ENCODE measurements at places on chromosomes 4 and X. TPM values are rescaled to one million over a fixed set of nuclear protein-coding genes. Genes with fewer than 3 reads are reported as not detected.

Gene RAB39B
- total RNA-seq = 0.38 TPM

Gene VMA21
- 41.4 TPM for total RNA-seq

Gene FGF13
- total RNA-seq = 68.0 TPM

Gene CHRDL1
- total RNA-seq = 8.4 TPM

Gene MAGEC1
- total RNA-seq = not detected

Gene WFS1
- 9.3 TPM for total RNA-seq

Gene ARX
- total RNA-seq = 0.10 TPM

Gene CFP
- 0.90 TPM for total RNA-seq

DNA sequence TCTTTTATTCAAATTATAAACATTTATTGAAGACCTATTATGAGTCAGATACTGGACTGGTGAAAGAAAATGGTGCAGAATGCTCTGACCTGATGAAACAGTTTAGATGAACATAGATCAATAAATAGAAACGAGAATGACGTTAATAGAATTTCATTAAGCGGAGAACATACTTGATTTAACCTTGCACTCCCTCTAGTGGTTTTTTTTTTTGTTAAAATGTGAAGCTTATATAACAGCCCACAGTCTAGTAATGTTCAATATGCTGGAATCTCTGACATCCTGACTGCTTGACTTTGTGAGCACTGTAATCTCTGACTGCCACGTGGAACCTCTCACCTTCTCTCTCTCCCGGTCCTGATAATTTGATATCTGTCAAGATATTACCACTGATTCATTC is 32.3 kb downstream of the HDAC8 start:
- peak; percentile 76 for ATAC-seq

GRCh38 chrX:65671966-65672365 is 4.5 kb downstream of the MSN start:
- ATAC-seq = no peak

DNA sequence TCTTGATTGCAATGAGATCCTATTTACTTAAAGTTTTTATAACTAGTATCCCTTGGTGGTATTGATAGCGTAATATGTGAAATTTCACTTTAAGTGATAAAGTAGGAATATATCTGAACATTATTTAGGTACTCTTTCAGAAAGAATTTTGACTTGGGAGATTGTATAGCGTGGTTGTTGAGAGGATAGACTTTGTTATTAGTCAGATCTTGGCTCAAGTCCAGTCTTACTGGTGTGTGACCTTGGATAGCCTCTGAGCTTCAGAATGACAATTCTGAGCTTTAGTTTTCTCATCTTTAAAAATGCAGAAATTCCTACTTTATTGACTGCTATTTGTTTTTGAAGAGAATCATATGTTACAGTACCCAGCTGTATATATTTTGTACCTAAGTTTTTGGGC is 32.6 kb downstream of the DCK start:
- no peak for ATAC-seq

DNA sequence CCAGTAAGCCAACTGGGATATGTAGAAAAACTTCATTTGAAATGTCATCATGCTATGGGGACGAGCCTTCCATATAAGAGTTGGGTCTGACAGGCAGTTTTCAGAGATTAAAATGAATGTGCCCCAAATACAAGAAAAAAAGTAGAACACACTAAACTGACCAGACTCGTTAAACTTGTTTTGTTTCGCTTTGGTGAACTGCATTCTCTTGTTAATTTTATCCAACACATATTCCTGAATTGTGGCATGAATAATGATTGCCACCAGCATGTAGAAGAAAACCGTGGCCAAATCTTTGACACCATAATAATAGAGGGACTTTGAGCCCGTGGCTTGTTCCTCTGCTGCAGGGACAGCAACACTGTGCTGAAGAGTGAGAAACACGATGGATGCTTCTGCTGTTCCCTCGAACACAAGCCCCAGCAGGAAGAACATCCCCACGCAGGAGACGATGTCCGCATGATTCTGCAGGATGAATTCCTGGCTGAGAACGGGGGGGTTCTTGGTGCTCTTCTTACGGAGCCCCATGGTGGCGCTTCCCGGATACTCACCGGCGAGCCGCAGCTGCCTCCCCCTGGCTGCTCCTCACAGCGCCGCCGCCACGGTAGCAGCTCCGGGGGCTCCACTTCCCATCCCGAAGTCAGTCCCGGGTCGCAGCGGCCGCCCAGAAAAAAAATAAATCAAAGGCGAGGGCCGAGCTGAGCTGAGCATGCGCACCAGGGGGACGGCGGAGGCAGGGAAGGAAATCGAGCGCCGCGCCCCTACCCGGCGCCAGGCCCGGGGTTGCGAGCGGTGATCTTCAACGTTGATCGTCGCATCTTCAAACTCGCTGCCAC is at the start of gene TRAM1L1:
Gene TRAM1L1, minus strand, starts transcription at position 711 of the 836 bp plus-strand sequence. Its CDS starts 183 bp downstream, at position 528.
- peak; percentile 55 for ATAC-seq

- ATAC-seq = peak; percentile 39
Measured at GRCh38 chr4:123659730-123660129, 263.1 kb downstream of the SPRY1 start.

GRCh38 chr4:177163532-177163931 is 146.1 kb upstream of the NEIL3 start:
- ATAC-seq = peak; percentile 30

DNA sequence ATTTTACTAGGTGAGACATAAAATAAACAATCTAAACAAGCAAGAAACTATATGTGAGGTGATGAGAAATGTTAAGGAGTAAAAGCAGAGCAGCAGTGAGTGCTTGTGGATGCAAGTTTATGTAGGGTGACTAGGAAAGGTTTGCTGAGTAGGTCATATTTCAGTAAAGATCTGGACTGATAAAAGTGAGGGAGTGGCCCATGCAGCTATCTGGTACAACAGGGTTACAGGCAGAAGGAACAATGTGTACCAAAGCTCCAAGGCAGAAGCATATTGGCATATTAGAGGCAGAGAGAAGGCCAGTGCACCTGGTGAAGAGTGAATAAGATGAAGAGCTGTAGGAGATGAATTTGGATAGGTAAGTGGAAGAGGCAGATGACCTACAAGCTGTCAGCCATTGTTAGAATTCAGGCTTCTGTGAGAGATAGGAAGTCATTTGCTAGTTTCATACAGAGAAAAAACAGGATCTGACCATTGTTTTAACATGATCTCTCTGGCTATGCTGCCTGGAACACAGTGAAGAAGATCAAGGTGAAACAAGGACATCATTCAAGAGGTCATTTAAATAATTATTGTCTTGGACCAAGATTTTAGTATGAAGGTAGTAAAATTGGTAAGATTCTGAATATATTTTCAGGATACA is 274.6 kb downstream of the ANKRD50 start:
- ATAC-seq = peak; percentile 64

DNA sequence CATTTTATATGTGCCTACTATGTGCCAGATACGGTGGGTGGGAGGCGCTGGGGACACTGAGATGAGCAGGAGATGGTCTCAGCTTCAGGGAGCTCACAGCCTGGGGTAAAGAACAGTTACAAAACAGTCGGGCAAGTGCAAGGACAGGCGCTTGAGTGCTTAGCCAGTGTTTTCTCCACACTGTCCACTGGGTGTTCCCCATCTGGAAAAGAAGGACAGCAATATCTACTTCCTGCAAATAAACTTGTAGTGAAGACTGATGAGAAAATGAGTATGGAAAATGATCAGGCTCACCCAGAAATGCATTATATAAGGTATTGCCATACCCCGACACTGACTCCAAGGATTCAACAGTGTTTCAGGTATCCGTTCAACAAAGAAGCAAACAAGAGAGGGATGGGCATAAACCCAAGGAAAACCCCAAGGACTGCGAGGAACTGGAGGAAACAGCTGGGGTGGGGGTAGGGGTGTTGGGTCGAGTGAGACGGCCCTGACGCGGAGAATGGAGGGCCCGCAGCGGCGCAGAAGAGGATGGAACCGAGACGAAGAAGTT is 835 bp downstream of the TMEM185A start:
- peak; percentile 57 for ATAC-seq

DNA sequence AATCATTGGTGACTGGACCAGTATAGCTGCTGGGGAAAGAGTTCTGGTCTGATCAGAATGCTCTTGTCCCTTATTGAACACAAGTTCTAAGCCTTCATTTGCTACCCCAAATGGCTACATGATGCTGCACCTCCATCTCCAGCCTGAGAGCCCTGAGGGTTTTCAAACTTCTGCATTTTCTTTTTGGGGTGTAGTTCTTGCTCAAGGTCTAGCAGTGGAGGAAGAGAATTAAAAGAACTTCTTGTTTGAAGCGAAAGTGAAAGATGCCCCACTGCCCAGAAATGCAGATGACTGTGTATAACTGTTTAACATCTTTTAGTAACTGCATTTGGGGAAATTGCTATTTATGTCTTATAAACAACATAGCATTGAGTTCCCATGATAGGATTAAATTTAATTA is 38.5 kb downstream of the LAMTOR3 start:
- no peak for ATAC-seq

- ATAC-seq = no peak
Measured at GRCh38 chrX:1507511-1508463, 29.2 kb downstream of the P2RY8 start.

DNA sequence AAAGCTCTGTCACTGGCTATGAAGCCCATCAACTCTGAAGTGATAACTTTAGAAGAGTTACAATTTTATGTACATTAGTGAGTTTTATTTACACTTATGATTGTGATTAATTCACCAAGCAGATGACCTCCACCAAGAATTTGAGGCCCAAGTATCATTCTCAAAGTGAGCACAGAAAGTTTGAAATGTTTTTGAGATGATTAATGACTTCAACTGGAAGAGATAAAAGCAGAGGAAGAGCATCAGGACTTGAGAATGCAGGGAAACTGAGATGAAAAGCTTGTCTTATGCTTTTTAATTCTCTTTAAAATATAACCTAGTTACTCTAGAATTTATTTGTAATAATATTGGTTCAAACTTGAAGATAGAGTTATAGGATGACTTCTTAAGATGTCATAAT is 112.8 kb upstream of the H2AZ1 start:
- ATAC-seq = no peak

- ATAC-seq = no peak
Measured at GRCh38 chrX:2701600-2701999, 10.5 kb downstream of the CD99 start.

DNA sequence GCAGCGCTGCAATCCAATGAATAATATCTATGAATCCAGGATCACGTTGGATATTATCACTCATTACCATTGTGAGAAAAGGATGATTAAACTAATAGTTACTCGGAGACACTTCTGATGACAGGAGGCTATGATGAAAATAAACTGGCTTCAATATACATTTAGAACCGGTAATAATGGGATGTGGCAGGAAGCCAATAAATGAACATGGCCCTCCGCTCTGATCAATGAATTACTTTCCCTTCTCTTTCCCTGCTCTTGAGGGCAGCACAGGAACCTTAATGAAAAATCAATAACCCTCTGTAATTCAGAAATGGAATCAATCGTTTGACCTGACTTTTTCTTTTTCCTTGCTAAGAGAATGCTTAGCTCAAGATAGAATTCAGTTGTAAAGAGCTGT is 103.9 kb upstream of the PAQR3 start:
- peak; percentile 62 for ATAC-seq

DNA sequence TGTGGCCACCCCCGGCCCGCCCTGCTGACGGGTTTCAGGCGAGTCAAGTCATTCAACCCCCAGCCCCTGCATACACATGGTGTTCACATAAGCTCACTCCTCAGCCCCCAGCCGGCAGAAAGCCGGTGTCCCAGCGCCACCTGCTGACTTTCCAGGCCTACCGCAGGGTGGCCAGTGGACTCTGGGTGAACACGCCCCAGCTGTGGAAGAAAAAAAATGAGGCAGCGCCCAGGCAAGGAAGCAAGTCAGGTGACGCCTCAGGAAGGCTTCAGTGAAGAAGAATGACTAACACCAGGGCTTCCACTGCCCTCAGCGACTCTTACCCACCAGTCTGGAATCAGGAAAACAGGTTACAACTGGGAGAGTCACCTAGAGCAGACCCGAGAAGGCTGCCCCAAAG is 15.8 kb downstream of the BCAP31 start:
- ATAC-seq = peak; percentile 97

GRCh38 chr4:6924361-6924779 is 14.7 kb downstream of the TBC1D14 start:
- no peak for ATAC-seq

GRCh38 chr4:95142932-95143331 is 385.2 kb downstream of the BMPR1B start:
- ATAC-seq = no peak

- peak; percentile 16 for ATAC-seq
Measured at GRCh38 chr4:83831588-83831987, 295.7 kb downstream of the GPAT3 start.

GRCh38 chr4:175536852-175537453 is 275.1 kb downstream of the GPM6A start:
- peak; percentile 29 for ATAC-seq

Measured in motor neuron (in vitro differentiated cells).